HCT116 (cell line): ENCODE measurements at places on chromosomes 5 and 9. TPM values are rescaled to one million over a fixed set of nuclear protein-coding genes. Genes with fewer than 3 reads are reported as not detected.

The CCDC183 gene
- total RNA-seq: 2.8 TPM

DNA sequence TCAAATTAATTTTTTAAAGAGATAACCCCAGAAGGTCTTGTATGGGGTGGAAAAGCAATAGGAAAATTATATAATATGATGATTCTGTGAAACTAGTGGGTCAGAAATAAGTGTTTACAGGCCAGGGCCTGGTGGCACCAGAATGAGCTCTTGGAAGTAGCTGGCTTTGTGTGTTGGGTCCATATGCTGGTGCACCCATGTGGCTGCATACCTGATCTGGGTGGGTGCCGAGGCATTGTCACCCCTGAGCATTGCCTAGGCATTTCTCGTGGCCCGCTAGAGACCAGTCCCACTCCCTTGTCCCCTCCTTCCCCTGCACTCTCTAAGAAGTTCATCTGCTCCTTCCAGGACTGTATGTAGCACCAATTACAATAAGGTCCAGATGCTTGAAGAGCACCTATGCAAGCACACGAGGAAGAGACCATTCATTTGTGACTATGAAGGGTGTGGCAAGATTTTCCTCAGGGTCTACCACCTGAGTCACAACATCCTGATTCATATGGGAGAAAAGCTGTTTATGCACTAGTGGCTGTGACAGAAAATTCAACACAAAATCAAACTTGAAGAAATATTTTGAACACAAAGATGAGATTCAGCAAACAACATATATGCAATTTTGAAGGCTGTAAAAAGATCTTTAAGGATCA lies 19.8 kb upstream of the IL33 start:
- DNase-seq: no peak

The ANKRD31 gene
- total RNA-seq: 0.30 TPM

DNA sequence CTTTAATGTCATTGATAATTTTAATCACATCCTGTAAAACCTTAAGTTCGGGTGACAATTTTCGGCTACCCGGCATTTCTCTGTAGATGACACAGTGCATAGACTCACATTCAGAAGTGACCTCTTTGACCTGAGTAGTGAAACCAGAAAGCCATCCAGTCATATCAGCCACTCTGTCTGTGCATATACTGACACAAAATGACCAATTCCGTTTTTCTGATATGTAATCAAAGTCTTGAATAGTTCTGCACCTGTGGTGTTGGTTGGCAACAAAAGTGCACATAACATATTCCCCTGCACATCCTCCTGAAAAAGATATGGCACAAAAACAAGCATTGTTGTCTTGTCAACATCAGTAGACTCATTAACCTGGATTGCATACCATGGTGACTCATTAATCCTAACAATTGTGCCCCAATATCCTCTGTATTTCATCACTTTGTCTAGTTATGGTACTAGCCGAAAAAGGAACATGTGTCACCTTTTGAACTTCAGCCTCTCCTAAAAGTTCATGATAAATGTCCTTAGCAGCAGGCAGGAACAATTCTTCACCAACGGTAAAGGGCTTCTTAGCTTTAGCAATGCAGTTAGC lies 4.6 kb upstream of the HNRNPA0 start:
- no peak for DNase-seq

The SCGB3A2 gene
- not detected for total RNA-seq
